ENCODE measurements at places on chromosomes 5 and 9.

GRCh38 chr5:147791181-147791580 lies 8.7 kb upstream of the JAKMIP2 start:
- no peak for DNase-seq

- DNase-seq: peak; percentile 92
These were observed 4.4 kb downstream of the CRB2 start for GRCh38 chr9:123360161-123361085.

DNA sequence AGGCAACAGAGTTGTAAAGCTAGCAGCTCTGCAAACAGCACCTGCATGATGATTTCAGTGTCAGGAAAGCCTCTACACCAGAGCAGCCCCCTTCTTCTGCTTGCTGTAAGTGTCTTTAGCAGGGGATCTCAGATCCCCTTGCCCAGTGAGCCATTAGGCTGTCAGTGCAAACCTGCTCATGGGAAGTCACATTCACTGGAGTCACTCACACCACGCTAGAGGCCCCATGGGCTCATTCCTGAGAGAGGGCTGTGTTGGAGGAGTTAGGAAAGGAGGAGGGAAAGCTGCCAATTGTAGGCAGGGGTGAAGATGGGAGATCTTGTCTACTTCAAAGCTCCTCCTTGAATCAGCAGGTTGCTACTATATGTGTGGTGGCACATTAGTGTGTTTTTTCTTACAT lies 275.2 kb downstream of the SMARCA2 start:
- DNase-seq: no peak

- DNase-seq: no peak
These were observed 108.4 kb upstream of the RPS23 start for GRCh38 chr5:82386576-82386975.

DNA sequence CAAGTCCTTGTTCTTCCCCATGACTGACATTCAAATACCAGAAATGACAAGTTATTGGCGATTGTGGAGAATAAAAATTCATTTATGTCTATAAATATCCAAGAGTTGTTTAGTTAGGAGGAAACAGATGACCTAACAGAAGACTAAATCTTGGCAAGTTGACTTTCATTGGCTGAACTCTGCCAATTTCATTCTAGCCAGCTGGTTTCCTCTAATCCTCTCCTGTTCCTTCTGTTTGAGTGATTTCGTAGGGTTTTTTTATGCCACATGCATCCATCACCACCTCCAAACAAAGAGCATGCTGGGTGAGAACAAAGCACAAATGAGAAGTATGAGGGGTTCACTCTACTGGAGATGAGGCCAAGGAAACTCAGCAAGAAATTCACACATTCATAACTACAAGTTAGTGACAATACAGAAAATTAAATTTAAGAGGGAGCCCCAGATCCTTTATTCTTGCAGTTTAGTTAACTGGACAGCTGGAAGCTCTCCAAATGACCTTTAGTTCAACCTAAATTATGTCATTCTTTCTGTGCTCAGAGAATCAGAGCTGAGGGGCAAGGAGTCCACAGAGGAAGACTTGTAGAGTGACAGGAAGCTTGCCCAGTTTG lies 932.0 kb downstream of the TLE4 start:
- DNase-seq: no peak

GRCh38 chr5:15215056-15215455 lies 284.9 kb upstream of the FBXL7 start:
- no peak for DNase-seq

- no peak for DNase-seq
These were observed 40.1 kb downstream of the PCDHGC5 start for GRCh38 chr5:141529002-141529401.

GRCh38 chr5:117054141-117054540 lies 479.5 kb upstream of the SEMA6A start:
- DNase-seq: no peak

- DNase-seq: no peak
These were observed 80.1 kb downstream of the MTREX start for GRCh38 chr5:55387865-55388264.

DNA sequence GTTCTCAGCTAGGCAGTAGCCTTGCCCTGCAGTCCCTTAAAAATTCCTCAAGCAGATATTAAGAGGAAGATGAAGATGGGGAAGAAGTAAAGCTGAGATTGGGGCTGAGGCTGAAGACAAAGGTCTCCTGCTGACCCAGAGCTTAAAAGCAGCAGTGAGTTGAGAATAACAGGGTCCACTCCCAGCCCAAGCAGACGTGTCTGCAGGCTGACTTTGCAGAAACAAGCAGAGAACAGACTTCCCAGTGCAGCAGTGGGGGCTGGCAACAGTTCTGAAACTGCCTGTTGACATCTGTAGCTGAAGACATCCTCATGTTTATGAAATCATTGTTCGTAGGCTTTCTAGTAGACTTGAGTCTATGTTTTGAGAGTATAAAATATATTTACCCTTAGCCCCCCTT lies 1.1 kb downstream of the CTXN3 start:
- DNase-seq: peak; percentile 44

DNA sequence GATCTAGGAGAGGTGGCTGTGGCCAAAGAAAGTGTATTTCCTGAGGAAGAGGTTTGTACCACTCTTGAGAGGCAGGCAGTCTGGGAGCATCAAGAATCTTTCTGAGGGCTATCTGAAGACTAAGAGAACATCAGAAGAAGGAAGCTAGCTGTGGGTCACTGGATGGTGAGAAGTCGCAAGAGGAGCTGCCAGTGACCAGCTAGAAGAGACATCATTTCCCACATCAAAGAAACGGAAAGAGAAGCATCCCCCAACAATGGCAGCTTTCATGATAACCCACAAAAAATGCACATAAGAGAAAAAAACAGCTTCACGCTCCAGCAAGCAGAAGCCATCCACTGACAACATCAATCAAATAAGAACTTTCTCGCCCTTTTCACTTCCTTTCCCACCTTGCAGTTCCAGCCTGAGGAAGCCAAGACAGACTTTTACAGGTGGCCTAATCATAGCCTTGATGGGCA lies 25.0 kb upstream of the CEP78 start:
- no peak for DNase-seq

DNA sequence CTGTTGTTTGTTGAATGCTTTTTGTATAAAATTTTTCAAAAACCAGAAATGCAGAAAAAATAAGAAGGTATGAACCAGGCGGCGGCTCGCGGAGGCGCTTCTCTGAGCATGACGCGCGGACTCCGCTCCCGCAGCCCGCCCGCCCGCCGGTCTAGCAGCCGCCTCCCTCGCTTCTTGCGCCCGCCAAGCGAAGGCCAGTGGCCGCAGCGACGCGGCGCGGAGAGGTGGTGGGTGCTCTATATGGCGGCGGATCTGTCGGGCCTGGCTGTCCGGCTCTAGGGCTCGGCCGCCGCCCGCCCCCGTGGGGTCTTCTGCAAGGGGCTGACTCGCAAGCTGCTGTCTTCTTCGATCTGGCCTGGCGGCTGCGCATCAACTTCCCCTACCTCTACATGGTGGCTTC lies 93.8 kb downstream of the ANKRD18A start:
- DNase-seq: no peak

- no peak for DNase-seq
These were observed 211.2 kb downstream of the CDK5RAP2 start for GRCh38 chr9:120368799-120369198.

DNA sequence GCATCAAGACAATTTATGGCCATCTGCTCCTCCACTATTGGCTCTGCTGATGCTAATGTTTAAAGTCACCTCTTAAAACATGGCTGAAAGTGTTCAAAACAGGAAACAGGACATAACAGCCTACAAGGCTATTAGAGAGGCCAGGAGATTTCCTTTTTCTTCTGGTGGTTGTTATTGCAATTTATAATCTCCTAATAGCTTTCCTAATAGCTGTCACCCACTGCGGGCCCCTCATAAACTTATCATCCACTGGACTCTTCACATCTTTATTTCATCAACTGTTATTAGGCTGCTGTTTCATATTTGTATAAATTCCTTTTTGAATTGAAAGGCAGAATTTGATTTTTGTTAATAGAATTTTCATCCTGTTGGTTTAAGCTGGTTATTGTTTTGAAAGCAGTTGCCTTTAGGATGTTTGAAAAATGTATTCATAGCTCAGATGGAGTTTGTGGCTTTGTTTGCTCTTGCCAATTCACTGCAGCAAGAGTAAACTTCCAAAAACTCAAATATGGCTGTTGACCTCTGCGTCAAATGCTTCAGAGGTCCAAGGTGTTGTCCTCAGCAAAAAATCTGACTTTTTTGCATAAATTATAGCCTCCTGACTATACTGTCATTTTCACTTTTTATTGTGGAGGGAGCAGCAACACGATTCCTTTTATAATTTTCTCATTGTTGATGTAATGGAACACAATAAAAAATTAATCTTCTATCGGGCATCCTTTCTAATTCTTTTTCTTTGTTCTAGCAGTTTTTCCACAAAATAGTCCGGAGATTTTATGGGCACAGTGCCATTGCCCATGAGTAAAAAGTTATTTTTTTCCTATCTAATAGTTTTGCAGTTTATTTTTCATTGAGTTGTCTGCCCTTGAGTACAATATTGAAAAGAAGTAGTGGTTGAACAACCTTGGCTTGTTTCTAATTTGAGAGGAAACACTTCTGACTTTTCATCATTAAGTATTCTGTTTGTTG lies 69.3 kb downstream of the MAT2B start:
- no peak for DNase-seq

DNA sequence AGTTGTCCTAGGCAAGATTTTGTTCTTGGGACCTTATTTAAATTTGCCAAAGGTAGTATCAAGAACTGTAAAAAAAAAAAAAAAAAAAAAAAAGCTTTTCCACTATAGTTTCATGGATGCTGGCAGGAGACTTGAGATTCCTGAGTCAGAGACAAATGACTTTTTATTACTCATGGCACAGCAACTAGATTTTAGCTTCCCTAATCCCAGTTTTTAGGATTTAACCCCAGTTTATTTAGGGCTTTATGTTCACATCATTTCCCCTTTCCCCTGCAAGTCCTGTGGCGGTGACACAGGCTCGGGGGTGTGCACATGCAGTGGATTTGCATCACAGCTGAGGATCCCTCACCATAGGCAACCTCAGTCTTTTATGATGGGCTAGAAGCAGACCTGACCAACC lies 144.9 kb downstream of the GOLPH3 start:
- no peak for DNase-seq

DNA sequence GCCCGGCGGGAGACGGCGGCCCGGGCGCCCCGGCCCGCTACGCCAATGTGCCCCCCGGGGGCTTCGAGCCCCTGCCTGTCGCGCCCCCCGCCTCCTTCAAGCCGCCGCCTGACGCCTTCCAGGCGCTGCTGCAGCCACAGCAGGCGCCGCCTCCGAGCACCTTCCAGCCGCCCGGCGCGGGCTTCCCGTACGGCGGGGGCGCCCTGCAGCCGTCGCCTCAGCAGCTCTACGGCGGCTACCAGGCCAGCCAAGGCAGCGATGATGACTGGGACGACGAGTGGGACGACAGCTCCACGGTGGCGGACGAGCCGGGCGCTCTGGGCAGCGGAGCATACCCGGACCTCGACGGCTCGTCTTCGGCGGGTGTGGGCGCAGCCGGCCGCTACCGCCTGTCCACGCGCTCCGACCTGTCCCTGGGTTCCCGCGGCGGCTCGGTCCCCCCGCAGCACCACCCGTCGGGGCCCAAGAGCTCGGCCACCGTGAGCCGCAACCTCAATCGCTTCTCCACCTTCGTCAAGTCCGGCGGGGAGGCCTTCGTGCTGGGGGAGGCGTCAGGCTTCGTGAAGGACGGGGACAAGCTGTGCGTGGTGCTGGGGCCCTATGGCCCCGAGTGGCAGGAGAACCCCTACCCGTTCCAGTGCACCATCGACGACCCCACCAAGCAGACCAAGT lies 723 bp downstream of the SNX18 start:
- peak; percentile 50 for DNase-seq

GRCh38 chr5:147223948-147224791 lies 10.7 kb upstream of the STK32A start:
- no peak for DNase-seq

DNA sequence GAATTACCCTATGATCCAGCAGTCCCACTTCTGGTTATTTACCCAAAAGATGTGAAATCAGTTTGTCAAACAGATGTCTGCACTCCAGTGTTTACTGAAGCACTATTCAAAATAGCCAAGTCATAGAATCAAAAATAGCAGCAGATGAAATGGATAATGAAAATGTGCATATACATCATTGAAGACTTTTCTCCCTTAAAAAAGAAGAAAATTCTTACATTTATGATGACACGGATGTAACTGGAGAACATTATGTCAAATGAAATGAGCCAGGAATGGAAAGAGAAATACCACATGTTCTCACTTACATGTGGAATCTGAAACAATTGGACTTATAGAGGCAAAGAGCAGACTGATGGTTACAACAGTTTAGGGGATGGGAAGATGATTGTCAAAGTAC lies 21.5 kb upstream of the PLEKHG4B start:
- DNase-seq: no peak
